ENCODE measurements at places on chromosomes 11 and 22.

DNA sequence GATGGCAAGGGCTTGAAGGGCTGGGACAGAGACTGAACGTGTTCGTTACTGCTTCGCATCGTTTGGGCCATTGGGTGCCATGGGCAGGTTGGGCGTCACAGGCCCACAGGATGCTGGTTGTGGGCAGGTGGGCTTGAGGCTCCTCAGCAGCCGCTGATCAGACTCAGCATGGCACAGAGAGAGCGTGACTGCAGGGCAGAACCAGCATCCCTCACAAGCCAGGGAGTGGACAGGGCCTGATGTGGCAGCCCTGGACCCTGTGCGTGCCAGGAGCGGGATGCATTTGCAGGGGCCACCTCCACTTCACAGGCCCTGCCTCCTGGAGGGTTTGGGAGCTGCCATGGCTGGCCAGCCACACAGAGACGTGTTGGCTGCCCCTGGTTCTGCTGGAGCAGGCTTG, 1228.3 kb downstream of the BRD1 start:
- no peak for DNase-seq

GRCh38 chr11:91730057-91730456, 494.6 kb upstream of the FAT3 start:
- no peak for DNase-seq

GRCh38 chr11:107908211-107908610, 20.0 kb upstream of the RAB39A start:
- no peak for DNase-seq

DNA sequence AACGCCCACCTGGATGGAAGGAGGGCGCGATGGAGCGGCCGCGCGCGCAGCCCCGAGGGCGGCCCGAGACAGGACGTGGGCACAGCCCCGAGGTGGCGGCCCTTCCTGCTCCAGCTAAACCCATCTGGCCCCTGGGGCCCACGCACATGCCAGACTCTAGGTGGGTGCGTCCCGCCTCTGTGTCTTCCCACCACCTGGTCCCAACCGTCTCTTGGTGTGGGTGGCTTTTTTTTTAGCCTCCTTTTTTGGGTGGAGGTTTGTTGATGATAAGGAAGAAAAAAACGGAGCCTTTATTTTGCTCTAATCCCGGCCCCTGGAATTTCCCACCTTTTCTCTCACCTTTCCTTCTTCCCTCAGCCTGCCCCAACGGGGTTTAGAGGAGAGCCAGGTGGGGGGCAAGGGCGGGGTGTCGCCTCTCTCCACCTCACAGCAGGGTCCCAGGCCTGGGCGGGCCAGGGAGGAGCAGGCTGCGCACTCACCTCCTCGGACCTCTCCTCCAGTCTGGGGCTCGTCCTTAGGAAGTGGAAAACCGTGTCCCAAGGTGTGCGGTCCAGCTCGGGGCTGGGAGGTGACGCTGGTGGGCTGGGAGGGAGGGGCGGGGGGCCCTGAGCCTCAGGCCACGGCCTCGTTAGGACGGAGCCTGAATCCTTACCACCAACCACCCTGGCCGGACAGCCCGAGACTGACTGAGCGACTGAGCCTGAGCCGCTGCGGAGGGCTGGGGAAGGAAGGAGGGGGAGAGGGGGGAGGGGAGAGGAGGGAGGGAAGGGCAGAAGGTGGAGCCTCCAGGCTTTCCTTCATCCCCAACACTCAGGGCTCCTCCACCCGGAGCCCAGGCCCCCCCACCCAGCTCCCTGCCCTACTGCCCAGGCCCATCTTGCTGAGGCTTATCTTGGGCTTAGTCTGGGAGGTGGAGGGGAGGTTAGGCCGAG, at the start of gene SOX10:
TSS of gene SOX10 (minus strand) at position 696 of the 932 bp plus-strand sequence. CDS start 771 bp downstream, outside the sequence.
- DNase-seq, result no peak

DNA sequence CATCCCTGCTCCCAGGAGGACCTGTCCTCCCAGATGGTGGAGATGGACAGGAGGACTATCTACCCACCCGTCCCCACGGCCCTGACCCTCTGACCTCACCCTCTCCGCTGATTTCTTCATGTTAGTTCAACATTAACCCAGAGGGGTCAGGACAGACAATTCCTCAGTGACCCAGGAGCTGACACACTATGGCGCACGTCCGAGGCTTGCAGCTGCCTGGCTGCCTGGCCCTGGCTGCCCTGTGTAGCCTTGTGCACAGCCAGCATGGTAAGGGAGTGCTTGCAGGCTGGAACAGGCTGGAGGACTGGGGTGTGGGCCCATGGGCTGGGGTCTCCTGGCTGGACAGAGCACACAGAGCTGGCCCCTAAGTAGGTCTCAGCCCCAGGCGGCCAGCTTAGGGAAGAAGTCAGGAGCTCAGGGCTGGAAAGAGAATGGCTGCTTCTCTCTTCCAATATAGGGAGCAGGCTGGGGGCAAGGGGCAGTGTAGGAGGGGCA, at the start of gene F2:
TSS of gene F2 (plus strand) at position 166 of the 495 bp plus-strand sequence. CDS start at position 189, 23 bp downstream.
- DNase-seq, result no peak

DNA sequence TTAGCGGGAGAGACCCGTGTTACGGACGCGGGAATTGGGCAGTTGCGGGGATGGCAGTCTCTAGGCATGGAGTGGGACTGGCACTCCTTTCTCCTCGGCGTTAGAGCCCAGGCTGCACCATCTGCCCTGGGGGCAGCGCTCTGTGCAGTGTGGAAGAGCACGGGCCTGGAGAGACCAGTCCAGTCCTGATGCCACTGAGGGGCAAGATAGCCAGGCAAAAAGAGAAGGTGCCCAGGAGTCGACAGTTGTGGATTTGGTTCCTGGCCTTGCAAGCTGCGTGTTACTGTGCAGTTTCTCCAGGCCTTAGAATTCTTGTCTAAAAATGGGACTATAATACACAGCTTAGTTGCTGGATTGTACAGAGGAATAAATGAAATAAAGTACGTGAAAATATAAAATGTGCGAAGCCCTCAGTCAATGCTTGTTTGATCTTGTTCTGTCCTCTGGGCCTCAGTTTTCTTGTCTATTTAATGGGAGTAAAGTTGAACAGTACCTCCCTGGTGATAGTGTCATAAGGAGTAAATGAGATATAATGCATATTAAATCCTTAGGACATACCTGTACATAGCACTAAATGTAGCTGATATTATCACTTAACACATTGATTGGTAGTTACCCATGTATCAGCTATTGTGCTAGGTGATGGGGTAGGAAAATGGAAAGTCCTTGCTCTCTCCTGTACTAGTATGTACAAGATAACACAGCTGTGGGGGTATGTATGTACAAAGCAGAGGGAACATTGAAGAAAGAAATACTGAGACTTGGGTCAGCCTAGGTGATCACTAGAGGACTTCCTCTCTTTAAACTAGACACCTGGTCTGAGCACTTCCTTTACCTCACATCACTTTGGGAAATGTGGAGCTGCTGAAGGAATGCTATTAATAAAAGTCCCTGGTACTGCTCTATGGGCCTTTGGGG, 1.2 kb downstream of the ATXN10 start:
- DNase-seq, result no peak

DNA sequence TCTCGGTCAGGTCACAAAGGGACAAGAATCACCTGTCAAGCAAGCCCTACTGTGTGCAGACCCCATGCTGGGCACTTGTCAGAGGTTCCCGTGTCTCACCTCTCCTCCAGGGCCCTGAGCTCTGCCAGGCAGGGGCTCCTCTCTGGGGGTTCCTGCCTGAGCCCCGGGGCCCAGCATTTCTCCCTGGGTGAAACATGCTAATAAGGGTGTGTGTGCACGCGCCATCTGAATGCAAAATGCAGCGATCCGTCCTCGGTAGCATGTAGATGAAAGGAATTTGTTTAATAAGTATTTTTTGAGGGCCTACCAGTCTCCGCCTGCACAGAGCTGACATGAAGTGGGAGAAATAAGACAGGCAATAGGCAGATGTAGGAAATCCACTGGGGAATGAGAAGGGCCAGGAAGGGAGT, 5.8 kb downstream of the ELFN2 start:
- DNase-seq, result no peak

DNA sequence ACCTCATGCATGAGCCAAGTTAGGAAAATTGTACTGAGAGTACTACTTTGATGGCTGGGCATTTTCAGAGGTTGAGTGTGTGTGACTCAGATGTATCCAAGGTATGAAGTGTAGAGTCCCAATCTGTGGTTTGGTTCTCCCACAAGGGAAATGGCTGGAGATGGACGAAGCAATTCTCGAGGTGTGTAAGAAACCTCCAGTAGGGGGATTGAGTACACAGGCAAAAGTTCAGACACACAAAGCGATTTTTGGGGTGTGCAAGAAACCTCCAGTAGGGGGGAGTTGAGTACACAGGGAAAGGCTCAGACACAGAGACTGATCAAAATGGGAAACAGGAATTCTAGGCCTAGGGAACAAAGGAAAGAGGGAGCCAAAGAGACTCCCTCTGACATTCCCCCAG, 1536.3 kb downstream of the FAM181B start:
- no peak for DNase-seq

GRCh38 chr22:17910561-17911311, 113.6 kb downstream of the MICAL3 start:
- peak; percentile 94 for DNase-seq

GRCh38 chr11:122677256-122677655, 21.7 kb downstream of the UBASH3B start:
- DNase-seq, result no peak

GRCh38 chr22:42080287-42080686, 787 bp downstream of the SMDT1 start:
- peak; percentile 32 for DNase-seq

DNA sequence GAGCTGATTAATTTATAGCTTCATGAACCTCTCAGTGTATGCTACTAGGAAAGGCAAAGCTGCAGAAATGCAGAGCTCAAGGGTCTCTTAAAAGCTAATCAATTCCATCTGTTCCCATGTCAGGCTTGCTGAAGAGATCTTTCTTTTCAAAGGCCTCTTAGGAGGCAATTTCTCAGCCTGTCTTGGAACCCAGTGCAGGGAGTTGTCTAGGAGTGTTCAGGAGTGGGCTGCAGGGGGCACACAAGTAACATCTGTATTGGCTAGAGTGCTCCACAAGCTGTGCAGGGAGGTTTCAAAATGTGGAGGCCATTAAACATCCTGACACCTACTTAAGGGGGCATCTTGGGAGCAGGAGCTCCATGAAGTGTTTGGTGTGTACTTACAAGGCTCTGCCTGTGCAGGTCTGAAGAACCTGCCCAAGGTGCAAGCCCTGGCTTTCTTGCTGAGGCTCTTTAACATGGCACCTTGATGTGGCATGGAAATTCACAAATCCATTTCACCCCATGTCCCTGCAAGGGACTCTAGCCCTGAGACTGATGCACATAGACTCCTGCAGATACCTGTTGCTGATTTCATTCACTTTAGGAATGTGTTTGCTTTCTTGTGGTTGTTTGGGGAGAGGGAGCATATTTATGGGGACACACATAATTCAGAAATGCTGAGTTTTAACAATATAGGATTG, 134.7 kb downstream of the ME3 start:
- DNase-seq, result no peak

DNA sequence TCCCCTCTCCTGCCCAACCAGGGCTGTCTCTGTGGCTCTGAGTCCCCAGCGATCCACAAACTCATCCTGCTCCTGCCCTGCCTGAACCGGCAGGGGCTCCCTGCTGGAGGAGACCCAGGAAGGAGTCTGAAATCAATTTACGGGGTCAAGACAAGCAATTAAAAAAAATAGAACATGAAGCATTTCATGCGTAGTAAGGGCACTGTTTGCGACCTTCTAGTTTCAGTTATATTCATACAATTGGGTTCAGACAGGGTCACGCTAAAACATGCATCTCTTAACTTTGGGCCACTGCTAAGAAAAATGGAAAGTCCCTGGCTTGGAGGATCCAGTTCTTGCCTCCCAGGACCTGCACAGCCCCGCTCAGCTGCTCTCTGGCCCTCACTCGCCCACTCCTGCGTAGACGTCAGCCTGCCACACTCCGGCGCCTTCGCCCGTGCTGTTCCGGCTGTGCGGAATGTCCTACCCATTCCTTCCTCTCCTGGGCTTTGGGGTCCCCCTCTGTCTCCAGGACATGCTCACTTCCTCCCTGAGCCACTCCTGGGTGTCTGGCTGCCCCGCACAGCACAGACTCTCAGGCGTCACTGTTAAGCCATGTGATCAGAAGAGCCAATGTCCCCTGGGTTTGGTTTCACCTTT, 12.8 kb downstream of the NFAM1 start:
- no peak for DNase-seq

DNA sequence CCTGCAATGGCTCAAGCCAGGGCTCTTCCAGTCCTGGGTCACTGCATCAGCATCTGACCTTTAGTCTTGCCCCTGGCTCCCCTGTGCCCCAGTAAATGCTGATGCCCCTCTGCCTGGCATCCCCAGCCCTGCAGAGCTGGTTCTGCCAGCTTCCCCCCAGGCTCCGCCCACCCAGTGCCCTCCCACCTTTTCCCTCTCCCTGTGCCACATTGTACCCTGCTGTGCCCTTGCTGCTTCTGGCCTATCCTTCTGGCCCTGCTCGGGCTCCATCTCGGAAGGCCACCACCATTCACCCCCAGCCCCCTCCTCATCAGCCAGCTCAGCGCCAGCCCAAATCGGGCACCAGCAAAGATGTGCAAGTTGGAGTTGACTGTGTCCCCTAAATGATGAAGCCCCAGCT, 7.4 kb downstream of the CAPN5 start:
- DNase-seq, result no peak

DNA sequence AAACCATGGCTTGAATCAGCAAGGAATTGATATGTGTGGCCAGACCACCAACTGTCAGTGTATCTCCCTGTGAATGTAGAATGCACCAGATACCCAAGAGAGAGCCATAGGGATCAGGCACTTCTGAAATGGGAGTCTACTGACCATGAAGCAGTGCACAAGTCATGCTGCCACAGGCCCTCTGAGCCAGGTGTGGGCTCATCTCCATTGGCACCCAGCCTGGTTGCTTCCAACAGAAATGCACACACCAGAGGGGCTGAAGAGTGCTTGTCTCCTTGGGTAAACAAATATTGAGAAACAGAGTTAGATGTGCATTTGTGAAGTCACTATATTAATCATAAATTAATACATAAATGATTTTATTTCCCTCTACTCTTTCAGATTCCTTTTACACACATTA, 28.4 kb upstream of the PANX1 start:
- no peak for DNase-seq

DNA sequence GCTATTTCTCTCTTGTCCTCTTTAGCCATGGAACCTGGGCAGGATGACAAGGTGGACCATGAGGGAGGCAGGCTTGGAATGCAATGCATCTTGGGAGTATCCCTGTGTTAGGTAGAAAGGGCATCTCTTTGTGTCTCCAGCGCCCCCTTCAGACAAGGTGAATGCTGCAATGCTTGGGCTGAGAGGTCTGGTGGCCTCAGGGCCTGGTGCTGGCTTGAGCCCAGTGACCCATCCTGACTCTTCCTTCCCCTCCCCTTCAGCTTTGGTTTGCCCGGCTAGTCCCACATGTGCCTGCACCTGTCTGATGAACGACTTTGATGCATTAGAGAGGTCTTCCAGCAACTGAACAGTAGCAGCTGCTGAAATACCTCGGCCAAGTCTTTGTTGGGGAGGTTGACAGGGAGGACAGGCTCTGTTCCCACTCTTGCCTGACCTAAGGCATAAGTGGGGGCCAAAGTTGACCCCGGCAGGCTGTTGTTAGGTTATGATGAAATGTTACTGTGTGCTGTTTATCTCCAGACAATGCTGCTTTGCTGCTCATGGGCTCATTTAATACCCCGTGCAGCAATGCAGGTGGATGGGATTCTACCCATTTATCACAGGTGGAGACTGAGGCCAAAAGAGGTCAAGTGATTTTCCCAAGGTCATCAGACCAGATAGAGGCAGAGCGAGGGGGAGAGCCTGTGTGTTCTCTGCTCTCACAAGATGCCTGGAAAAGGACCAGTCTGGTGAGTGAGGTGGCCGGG, 22.5 kb downstream of the MYO18B start:
- no peak for DNase-seq

GRCh38 chr22:46913351-46913750, 150.9 kb downstream of the TBC1D22A start:
- DNase-seq, result no peak

GRCh38 chr11:16326679-16327297, 29.6 kb downstream of the SOX6 start:
- peak; percentile 7 for DNase-seq

Measured in foreskin fibroblast (primary cell).